ENCODE measurements at places on chromosomes 5 and 9.

- DNase-seq = no peak
Measured at GRCh38 chr9:105046907-105047741, 119.2 kb upstream of the ABCA1 start.

DNA sequence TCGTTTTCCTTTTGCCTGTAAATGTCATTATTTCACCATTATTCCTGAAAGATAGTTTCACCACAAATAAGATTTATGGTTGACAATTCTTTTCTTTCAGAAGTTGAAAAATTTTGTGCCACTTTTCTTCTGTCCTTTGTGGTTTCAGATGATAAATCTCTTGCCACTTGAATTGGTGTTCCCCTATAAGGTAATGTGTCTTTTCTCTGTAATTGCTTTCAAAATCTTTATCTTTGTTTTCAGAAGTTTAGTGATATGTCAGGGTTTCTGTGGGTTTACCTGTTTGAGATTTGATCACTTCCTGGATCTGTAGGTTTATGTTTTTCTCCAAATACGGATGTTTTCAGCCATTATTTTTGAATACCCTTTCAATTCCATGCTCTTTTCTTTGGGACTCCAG, 14.6 kb downstream of the RASA1 start:
- no peak for DNase-seq

DNA sequence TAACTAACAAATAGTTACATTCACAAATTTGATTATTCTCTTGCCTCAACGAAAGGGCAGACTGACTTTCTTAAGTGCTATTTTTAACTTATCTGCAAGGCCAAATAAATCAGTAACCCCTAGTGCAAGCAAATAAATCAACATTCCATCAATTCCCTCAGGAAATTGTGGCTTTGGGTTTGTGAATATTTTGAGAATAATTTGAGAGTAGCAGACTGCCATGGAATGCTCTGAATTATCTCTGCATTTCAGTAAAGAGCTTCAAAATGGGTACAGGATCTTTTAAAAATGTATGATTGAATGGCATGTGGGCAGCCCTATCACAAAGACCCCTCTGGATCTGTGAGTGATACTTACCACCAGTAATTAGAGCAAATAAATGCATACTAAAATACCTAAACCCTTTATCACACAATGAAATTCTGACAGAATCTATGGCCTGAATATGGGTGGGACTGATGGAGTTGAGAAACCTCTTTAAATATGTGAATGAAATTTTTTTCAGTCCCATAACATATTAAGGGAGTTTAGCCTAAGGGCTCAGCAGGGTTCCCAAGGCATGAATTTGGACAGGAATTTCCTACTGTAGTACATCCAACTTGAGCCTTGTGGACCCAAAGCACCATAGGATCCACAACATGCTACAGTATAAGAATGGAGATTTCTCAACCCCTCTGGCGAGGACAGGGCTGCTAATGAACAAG, 92.5 kb upstream of the ITGA2 start:
- no peak for DNase-seq

- DNase-seq = no peak
Measured at GRCh38 chr5:4226565-4226964, 630.9 kb downstream of the IRX1 start.

DNA sequence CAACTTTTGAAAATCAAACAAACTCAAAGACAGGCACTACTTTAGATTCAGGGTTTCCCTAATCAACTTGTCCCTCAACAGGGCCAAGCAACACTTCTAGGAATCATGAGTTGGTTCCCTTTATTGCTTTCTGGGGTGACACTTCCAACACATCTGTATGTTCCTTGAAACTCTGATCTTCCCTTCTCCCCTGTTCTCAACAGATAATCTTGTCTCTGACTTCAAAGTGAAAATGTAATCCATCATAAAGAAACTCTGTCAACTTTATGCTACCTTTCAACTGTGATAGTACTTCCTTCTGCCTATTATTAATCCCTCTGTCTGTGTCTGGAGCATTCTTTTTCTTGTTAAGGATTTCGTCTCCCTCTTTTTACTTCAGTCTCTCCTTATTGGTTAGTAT, 250.1 kb upstream of the MEF2C start:
- no peak for DNase-seq

GRCh38 chr5:67493676-67494075, 297.1 kb upstream of the CD180 start:
- no peak for DNase-seq

DNA sequence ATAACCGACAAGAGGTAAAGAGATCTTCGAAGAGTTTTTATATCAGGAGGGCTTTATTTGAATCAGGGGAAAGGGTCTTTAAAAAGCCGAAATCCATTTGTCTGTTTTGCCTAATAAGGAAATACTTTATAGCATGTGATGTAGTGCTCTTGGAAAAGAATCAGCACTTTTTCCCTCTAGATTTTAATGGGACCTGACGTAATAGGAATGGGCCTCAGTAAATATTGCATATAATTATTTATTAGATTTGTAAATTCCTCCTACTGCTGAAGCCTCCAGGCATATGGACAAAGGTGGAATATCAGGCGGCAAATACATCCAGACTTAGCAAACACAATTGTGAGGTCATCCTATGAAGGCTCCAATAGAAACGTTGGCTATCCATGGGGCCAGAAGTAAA, 50.9 kb downstream of the ACTBL2 start:
- no peak for DNase-seq

DNA sequence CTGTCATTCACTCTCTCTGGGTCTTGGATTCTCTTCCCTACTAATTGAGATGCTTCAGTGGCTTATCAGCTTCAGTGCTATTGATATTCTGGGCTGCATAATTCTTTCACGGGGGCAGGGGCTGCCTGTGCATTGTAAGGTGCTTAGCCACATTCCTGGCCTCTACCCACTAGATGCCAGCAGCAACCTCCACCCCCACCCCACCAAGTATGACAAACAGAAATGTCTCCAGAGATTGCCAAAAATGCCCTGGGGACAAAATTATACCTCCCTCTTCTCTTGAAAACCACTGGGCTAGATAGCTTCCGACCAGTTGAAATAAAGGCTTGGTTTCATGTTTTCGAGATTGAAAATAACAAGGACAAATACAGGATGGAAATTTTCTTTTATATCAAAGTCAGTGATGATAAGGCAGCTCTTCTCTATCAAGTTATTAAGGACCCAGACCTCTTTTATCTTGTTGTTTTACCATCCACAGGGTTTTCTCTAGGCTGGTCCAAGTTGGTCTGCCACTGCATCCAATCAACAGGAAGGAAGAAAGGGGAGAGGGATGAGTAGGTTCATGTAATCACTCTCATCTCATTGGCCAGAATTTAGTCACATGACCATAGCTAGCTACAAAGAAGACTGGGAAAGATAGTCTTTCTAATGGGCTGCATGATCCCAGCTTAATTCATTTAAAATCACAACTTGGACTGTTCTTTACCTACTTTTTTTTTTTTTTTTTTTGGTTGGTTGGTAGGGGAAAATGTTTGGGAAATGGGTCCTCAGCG, 92.1 kb upstream of the RANBP3L start:
- no peak for DNase-seq

- no peak for DNase-seq
Measured at GRCh38 chr5:112434641-112435040, 15.6 kb upstream of the EPB41L4A start.

DNA sequence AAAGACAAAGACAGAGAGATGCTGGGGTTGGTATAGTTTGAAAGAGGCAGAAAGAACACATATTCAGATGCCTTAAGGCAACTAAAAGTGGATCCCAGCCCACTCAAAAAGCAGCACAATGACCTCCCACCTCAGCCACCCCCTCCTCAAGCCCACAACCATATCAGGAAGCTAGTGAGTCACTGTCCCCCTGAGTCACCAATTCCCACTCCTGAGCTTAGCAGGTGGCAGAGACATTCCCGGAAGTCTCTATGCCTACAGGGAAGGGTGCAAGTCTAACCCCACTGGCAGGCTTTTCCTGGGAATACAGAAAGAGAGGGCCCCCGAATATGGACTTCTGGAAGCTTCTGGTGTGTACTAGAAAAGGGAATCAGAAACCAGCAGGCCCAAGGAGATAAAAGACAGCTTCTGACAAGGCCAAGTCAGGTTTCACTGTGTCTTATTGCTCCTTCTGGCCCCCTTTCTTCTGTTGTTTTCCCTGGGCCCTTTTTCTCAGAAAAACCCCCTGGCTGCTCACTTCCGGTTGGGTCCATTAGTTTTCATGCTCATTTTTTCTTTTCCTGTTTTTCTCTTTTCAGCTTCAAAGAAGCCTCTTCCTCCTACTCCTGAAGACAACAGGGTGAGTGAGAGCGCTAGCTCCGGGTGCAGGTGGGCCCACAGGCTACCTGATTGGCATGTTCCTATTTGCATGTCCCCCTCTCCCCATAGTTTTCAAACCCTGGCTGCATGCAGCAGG, 36.8 kb downstream of the ITK start:
- DNase-seq = no peak

GRCh38 chr5:31232273-31232888, 38.9 kb downstream of the CDH6 start:
- no peak for DNase-seq

DNA sequence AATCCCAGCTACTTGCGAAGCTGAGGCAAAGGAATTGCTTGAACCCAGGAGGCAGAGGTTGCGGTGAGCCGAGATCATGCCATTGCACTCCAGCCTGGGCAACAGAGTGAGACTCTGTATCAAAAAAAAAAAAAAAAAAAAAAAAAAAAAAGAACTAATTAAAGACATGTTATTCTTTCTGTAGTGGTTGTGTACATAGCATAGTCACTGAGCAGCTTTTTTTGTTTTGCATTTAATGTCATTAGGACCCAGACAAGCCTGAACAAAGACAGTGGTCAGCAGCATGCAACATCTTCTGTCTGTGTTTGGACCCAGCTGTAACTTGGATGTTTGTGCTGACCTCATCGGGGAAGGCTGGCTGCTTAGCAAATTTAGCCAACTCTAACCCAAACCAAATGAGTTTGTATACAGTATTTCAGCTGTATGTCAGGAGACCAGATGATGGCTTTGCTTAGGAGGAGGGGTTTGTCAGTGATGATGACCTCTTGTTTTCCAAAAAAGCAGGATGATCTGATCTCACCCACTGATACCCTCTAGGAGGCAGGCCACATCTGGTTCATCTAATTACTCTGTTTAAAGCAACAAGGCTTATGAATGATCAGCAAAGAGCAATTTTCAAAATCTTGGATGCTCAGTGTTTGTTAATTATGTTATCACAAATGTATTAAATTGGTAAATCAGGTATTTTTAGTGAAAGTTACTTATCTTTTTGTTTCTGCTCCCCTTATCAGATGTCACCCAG, 39.5 kb downstream of the SNCAIP start:
- no peak for DNase-seq

GRCh38 chr5:156471893-156472292, 144.9 kb downstream of the SGCD start:
- DNase-seq = no peak

GRCh38 chr5:80318212-80318611, 1.6 kb upstream of the SPZ1 start:
- no peak for DNase-seq

GRCh38 chr5:147375151-147375550, 134.7 kb downstream of the DPYSL3 start:
- DNase-seq = no peak

- DNase-seq = no peak
Measured at GRCh38 chr5:100319885-100320284, 215.3 kb upstream of the FAM174A start.

DNA sequence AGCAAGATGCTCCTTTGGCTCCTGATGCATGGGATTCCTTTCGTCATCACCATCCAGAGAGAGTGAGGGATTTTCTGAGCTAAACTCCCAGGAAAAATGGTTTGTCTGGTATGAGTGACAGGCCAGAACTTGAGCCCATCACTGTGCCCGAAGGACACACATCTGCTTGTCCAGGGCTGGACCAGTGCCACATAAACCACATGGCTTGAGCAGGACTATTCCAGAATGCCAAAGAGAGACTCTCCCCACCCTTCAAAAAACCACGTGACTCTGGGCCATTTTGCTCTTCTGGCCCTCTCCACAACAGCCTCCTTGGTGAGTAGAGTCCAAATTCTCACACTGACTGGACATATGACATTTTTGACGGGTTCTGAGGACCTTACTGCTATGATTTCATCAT, 46.4 kb upstream of the SHC3 start:
- no peak for DNase-seq

DNA sequence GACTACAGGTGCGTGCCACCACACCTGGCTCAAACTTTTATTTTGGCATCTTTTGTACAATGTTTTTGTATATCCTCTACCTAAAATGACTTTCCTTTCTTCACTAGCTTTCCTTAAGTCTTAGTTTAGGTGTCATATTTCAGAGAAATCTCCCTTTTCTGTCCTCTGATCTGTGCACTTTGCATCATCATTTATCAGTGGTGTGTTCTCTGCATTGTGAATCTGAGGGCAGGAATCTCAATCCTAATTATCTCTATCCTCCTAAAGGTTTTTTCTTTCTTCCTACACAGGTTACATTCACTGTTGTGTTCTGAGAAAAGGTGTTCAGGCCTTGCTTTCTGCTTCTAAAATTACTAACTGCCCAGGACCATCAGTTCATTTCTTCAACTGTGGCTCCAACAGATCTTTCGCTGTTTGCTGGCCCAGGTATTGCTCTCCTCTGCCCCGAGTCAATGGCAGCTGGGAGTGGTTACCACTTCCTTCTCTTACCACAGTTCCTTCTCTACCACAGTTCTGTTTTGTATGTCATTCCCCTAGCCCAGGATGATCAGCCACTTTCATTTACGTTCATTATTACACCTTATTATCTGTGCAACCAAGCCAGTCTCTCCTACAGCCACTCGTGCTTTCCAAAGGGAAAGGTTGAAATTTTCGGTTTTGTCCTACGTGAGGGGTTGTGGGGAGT, 14.0 kb downstream of the TGFBR1 start:
- no peak for DNase-seq

GRCh38 chr5:143055596-143056338, 285.6 kb downstream of the ARHGAP26 start:
- DNase-seq = no peak

DNA sequence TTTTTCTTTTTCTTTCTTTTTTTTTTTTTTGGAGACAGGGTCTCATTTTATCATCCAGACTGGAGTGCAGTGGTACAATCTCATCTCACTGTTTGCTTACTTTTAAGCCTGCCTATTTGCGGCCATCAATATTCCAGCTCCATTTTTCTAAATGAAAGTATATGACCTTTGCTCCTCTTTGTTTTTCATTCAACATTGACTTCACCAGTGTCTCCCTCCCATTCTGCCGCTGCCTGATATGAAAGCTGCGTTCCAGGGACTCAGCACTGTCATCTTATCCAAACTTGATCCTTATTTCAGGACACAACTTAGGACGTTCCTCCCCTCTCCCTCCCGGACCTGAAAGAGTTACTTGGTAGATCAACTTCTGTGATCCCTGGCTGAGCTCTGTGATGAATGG, 73.6 kb downstream of the LRRC70 start:
- DNase-seq = no peak
